ENCODE measurements at places on chromosomes 1 and 21.

- DNase-seq = no peak
Observed at GRCh38 chr1:67313934-67314671, 6.4 kb downstream of the IL12RB2 start.

GRCh38 chr1:247115141-247115510 lies 11.0 kb upstream of the ZNF669 start:
- DNase-seq = no peak

DNA sequence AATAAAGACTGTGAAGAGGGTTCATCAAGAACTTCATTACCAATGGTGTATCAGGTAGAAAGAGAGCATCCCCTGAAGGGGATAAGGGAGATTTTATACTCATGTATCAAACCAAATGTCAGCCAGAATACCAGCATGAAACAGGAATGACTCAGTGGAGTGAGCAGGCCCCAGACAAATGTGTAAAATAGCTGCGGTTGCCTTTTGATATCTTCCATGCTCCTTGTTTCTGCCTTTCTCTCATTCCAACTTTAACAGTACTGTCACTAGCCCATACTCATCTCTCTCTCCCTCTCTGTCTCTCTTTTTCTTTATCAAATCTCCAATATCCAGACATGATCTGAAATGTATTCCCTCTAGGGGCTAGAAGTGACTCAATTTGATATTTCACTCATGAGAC lies 47.8 kb downstream of the GPR88 start:
- no peak for DNase-seq

DNA sequence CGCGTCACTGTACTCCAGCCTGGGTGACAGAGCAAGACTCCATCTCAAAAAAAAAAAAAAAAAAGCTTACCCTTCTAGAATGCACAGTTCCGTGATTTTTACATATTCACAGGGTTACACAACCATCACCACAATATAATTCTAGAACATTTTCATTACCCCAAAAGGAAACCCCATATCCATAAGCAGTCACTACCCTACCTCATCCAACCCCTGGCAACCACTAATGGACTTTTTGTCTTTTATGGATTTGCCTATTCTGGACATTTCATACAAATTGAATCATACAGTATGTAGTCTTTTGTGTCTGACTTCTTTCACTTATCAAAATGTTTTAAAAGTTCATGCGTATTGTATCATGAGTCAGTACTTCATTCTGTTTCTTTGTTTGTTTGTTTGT lies 22.8 kb downstream of the SYF2 start:
- no peak for DNase-seq

GRCh38 chr21:27799861-27800260 lies 833.0 kb upstream of the ADAMTS5 start:
- DNase-seq = no peak

DNA sequence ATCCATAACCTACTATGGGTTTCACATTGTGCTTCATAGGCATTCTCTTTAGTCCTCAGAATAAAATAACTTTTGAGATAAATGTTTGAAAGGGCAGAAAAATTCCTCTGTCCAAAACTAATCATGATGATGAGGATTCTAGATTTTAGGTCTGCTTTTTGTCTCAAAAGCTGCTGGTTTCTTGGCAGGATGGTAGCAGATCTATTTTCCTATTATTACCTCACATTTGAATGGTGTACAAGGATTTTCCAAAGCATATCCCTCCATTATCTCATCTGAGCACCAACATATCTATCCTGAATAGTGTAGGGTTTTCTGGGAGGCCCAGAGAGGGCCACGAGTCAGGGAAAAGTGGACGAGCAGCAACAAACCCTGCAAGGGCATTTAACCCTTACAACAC lies 201.9 kb downstream of the PLPP3 start:
- no peak for DNase-seq

DNA sequence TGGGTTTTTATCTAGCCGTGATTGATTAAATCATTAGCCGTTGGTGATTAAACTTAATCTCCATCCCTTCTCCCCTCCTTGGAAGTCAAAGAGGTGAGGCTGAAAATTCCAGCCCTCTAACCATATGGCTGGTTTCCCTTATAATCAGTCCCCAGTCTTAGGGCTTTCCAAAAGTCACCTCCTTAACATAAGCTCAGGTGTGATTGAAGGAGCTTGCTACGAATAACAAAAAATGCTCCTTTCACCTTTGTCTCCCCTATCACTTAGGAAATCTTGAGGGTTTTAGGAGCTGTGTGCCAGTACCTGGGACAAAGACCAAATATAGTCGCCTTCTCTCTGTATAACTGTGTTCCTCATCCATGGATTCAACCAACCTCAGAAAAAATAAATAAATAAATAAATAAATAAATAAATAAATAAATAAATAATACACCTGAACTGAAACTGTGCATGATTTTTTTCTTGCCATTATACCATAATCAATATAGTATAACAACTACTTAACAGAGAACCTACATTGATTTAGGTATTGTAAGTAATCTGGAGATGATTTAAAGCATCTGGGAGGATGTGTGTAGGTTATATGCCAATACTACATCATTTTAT lies 82.2 kb downstream of the PAPPA2 start:
- no peak for DNase-seq

- no peak for DNase-seq
Observed at GRCh38 chr21:39105341-39105765, 77.9 kb downstream of the PSMG1 start.

DNA sequence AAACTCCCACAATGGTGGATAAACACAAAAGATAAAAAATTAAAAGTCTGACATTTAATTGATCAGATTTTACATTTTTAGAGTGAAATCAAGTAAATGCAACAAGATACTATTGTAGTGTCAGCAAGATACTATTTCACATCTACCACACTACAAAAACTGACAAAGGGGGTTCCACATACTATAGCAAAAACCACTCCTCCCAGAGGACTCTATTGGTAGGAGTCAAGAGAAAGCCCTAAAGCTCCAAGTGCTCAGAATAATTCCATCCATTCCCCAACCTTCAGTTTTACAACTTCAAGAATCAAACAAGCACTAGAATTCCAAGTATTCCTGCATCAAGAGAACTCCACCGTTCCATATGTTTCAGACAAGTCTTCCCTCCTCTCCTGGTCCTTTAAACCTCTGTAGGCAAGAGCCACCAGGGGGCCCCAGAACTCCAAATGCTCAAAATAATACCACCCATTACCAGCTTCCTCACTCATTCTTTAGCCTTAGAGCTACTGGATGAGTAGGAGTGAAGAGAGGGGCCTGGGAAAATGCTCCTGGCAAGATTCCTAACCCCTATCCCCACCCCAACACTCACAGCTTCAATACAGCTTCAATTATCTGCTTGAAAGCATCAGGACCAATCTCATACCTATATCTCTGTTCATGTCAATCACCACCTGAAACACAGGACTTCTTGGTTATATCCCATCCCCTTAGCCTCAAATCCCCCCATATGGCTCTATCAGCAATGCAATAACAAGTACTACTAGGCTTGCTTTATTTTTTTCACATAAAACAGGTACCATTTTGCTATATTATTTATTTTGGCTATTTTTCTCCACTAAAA lies 9.9 kb downstream of the TOR1AIP2 start:
- no peak for DNase-seq

DNA sequence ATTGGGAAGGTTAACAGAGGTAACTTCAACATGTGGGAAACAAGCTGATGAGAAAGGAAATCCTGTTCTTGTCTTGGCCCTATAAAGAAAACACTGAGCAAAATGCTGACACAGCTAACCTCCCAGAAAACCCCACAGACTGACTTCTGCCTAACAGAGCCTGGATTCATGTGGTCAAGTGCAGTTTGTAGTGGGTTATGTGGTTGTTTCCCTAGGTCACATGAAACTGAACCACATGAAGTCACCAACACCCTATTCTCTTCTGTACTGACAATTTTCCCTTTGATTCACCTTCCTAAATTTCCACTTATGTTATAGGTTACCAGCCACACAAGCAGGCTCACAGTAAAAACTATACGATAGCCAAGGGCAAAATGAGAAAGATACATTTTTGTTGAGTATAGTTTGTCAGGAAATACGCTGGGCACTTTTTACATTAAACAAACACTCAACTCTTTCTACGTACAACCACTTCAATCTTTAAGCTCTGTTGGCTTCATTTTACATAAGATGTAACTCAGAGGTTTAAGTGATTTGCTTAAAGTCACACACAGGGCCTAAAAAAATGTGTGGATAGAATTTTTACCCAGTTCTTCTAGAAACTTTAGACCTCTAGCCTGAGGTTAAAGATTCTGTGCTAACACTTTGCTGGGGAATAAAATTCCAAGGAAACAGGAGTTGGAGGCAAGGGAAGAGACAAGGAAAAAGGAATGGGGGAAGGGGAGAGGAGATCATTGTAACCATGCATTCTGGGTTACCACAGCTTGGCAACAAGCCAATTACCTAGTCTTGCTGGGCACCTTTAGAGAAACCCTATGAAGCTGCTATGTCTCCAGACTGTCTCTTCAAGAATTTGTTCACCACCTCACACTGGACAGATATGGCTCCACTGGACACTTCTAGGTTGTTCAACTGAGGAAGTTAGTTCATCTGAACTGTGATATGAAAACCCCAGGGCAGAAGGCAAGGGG lies 601.6 kb upstream of the USP24 start:
- DNase-seq = peak; percentile 8

GRCh38 chr21:20698585-20698984 lies 299.6 kb upstream of the NCAM2 start:
- DNase-seq = no peak

GRCh38 chr1:39378377-39378776 lies 113.1 kb upstream of the BMP8A start:
- no peak for DNase-seq

- DNase-seq = peak; percentile 51
Observed at GRCh38 chr1:20058531-20058930, 11.5 kb upstream of the PLA2G5 start.

DNA sequence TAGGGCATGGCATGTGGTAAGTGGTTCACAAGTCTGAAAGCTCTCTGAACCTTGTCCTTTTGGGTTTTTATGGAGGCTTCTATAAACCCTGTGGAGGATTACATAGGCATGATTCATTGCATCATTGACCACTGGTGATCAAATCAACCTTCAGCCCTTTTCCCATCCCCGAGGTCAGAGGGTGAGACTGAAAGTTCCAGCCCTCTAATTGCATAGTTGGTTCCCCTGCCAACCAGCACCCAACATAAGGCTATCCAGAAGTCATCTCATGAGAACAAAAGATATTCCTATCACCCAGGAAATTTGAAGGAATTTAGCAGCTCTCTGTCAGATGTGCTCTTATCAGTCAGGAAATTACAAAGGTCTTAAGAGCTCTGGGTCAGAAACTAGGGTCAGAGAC lies 89.5 kb upstream of the ARTN start:
- no peak for DNase-seq

- no peak for DNase-seq
Observed at GRCh38 chr1:161890574-161890973, 124.5 kb downstream of the ATF6 start.

GRCh38 chr1:171794085-171794484 lies 12.6 kb downstream of the METTL13 start:
- no peak for DNase-seq

Measured in skeletal muscle cell (primary cell).